ENCODE measurements at places on chromosomes 6 and 20.

DNA sequence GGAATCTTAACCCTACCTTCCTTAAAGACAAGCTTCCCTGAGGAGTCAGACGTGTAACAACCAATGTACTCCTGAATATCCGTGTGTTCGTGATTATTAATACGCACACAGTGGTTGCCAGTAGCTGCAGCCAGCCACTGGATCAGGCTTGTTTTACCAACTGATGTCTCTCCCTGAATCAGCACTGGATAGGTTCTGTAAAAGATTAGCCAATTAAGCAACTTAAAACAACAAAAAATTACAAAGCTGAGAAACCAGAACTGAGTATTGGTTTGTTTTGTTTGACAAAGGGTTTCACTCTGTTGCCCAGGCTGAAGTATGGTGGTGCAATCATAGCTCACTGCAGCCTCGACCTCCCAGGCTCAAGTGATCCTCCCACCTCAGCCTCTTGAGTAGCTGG lies 69.3 kb downstream of the MDN1 start:
- no peak for DNase-seq

DNA sequence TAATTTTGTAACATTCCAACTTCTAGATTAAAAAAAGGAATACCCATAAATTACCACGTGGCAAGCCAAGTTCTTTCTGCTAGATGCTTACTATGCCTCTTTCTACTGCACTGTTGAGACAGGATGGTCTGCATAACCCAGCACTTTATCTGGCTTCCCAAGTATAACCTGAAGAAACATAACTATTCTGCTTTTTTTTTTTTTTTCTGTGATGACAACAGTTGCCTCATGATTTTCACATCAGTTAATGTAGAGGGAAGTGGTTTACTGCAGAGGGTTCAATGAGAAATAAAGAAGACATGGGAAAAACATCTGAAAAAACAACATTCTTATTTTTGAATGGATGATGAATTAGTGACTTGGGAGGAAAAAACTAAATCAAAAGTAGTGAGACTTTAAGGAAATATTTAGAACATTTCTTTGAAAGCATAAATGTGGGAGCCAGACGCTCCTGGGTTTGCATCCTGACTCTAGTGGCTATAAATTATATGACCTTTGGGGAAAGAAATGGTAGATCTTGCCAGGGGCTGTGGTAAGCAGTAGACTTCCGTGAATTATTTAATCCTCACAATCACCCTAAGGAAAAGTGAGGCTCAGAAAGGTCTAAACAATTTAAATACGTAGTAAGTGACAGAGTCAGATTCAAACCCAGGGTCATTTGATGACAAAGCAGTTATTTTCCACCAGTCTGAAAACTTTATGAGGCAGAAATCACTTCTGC lies 230.7 kb downstream of the PHACTR1 start:
- DNase-seq, result no peak

DNA sequence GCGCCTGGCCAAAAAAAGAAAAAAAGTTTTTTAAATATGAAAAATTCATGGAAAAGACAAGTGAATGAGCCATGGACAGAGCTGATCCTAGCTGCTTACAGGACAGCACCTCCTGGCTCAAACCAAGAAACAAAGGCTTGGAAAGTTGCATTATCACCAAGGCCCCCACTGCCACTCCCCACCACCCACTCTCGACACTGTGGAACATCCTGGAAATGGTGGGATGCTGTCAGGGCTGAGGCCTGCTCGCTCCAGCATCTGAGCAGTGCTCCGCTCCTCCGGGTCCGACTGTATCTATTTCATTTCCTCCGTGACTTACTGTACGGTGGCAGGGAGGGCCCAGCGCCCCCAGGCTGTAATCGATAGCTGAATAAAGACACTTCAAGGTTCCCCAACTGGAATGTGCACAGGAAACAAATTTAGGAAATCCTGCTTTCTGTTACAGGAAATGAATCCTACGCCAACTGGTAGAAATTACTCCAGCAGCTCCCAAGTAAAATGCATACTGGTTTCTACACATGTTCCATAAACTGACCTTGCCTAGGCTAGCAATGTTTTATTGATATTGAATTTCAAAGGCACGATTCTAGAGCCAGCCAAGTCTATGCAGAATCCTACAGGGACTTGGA lies 109.5 kb upstream of the NFATC2 start:
- no peak for DNase-seq

DNA sequence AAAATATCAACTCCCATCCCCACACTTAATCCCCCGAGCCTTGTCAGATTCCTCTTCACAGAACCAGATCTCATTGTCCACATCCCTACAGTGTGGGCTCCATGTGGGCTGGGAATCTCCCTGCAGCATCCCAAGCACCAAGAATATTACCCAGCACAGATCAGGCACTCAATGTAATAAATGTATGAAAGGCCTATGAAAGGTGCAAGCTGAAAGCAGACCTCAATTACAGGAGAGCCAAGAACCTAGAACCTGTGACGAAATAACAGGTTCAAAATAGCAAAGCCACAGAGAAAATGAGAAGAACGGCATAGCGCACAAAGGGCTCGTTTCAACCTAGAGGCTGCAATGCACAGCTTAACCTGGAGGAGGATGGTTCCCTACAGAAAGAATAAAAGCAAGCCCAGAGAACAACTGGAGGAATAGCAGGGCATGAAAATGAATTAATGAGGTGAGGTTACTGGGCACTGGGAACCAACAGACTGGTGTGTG lies 3.1 kb downstream of the SLC23A2 start:
- DNase-seq, result peak; percentile 19
